Activated CD4-positive, alpha-beta memory T cell treated with anti-CD3 and anti-CD28 coated beads, Interleukin-2, amount 10 ng/mL, durations not matched to agents 7 days and 5 days (primary cell): ENCODE measurements at places on chromosomes 7 and 10.

GRCh38 chr10:6119962-6120361 is 31.1 kb downstream of the RBM17 start:
- peaks cover 19% of the 10 kb centered on the region for H3K36me3 ChIP-seq
- H3K4me3 ChIP-seq = no peak overlapping the region
- H3K27me3 ChIP-seq = no peaks in the 10 kb centered on the region
- no peak for DNase-seq

GRCh38 chr7:112788778-112789343 is 1.3 kb downstream of the TMEM168 start:
- H3K27ac ChIP-seq = peak overlapping the region; percentile 85
- no peak for DNase-seq
- H3K27me3 ChIP-seq = no peaks in the 10 kb centered on the region
- peak overlapping the region; percentile 95 for H3K4me3 ChIP-seq

DNA sequence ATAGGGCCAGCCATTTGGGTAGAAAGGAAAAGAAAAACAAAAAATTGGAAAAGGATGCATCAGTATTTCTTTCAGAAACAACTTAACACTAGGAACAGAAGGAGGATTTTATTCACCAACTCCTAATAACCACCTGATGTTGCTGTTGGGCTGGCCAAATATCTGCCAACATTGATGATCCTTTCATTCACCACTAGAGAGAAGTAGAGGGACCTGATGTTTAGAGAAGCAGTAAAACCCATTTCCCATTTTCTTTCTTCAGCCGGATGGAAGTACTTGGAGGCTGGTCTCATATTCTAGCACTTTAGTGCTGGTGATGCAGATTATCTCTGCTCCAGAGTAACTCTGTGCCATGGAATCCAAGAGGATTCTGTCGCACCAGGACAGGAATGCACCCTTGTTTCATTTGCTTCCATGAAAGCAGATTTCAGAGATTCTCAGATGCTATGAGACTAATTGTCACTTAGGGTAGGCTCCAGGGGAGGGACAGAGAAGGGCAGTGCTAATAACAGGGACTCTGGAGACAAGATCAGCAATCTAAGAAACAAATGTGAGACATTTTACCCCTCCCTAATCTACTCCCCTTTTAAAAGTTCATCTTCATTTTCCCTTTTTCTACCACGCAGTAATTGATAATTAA is 3.1 kb downstream of the KLLN start:
- H3K27me3 ChIP-seq = no peaks in the 10 kb centered on the region
- no peak overlapping the region for H3K27ac ChIP-seq
- DNase-seq = peak; percentile 23
- peaks cover 25% of the 10 kb centered on the region for H3K4me1 ChIP-seq
- H3K4me3 ChIP-seq = peak overlapping the region; percentile 7
- H3K36me3 ChIP-seq = peaks cover 17% of the 10 kb centered on the region

DNA sequence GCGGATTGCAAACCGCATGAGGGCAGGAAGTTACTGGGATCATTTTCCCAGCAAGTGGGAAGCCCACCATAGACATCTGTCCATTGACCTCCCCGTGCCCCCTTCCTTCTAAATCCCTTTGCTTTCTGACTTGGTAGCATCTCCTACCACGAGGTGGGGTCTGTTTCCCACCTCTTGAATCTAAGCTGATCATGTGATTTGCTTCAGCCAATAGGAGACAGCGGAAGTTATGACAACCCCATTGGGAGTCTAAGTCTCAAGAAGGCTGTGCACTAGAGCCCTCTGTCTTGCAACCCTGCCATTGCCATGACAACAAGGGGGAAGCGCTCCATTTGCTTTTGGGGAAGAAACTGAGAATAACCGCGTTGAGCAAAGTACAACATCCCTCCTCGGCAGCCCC is 39.2 kb upstream of the CARD11 start:
- H3K36me3 ChIP-seq = peaks cover 14% of the 10 kb centered on the region
- H3K4me3 ChIP-seq = no peak overlapping the region
- no peak overlapping the region for H3K27ac ChIP-seq
- no peaks in the 10 kb centered on the region for H3K27me3 ChIP-seq
- DNase-seq = no peak

DNA sequence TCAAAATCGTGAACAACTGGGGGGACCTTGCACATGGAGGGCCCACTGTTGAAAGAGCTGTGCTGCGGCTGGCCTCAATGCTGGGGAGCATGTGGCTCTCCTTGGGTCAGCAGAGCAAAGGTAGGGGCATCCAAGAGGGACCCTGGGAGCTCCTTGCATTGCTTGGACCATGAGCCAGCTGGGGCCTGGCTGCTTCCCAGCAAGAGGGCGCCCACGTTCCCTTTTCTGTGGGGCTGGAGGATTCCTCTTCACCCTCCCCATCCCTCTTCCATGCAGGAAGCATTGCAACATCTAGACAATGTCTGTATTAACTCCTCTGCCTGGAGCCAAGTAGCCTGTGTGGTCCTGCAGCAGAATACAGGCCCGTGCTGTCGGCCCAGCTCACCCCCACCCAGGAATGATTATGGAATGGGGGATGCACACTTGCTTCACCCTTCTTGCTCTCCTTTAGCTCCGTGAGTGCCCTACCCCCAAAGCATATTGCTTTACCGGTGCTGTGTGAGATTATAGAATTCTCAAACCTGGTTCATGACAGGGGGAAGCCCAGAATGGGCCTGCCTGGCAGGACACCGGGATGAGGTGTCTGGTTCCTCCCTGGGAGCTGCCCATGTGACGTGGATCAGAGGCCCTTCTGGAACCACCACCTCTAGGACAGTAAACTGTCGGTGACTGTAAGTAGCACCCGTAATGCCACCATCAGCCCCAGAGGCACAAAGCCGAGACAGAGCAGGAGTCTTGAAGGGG is 61.9 kb downstream of the SYPL1 start:
- H3K27ac ChIP-seq = no peak overlapping the region
- H3K4me3 ChIP-seq = no peak overlapping the region
- no peaks in the 10 kb centered on the region for H3K36me3 ChIP-seq
- peaks cover 28% of the 10 kb centered on the region for H3K27me3 ChIP-seq
- H3K4me1 ChIP-seq = no peaks in the 10 kb centered on the region
- no peak for DNase-seq

DNA sequence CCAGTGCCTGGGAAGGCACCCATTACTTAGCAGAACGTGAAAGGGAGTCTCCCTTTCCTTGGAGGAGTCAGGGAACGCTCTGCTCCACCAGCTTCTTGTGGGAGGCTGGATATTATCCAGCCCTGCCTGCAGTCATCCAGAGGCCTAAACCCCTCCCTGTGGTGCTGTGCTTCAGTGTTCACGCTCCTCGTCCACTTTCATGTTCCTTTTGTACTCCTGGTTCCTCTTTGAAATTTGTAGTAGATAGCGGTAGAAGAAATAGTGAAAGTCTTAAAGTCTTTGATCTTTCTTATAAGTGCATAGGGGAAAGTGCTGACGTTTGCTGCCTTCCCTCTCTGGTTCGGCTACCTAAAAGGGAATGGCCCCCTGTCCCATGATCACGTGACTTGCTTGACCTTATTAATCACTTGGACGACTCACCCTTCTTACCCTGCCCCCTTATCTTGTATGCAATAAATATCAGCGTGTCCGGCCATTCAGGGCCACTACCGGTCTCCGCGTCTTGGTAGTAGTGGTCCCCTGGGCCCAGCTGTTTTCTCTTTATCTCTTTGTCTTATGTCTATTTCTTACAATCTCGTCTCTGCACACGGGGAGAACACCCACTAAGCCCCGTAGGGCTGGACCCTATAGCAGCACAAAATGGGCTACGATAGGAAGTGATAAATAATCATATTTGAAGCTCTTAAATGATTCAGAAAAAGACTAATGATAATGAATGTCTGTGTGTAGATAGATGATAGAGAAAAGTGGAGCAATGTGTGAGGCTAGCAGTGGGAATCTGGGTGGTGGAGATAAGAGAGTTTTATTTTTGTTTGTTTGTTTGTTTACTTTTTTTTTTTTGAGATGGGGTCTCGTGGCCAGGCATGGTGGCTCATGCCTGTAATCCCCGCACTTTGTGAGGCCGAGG is 5.8 kb upstream of the ESYT2 start:
- peaks cover 15% of the 10 kb centered on the region for H3K4me1 ChIP-seq
- no peak overlapping the region for H3K27ac ChIP-seq
- H3K4me3 ChIP-seq = no peak overlapping the region
- DNase-seq = no peak
- H3K27me3 ChIP-seq = peaks cover 11% of the 10 kb centered on the region

- no peaks in the 10 kb centered on the region for H3K36me3 ChIP-seq
- H3K4me3 ChIP-seq = no peak overlapping the region
- H3K4me1 ChIP-seq = peaks cover 4% of the 10 kb centered on the region
- H3K27ac ChIP-seq = no peak overlapping the region
These were observed 39.3 kb upstream of the BNIP3 start for GRCh38 chr10:132021046-132021445.

DNA sequence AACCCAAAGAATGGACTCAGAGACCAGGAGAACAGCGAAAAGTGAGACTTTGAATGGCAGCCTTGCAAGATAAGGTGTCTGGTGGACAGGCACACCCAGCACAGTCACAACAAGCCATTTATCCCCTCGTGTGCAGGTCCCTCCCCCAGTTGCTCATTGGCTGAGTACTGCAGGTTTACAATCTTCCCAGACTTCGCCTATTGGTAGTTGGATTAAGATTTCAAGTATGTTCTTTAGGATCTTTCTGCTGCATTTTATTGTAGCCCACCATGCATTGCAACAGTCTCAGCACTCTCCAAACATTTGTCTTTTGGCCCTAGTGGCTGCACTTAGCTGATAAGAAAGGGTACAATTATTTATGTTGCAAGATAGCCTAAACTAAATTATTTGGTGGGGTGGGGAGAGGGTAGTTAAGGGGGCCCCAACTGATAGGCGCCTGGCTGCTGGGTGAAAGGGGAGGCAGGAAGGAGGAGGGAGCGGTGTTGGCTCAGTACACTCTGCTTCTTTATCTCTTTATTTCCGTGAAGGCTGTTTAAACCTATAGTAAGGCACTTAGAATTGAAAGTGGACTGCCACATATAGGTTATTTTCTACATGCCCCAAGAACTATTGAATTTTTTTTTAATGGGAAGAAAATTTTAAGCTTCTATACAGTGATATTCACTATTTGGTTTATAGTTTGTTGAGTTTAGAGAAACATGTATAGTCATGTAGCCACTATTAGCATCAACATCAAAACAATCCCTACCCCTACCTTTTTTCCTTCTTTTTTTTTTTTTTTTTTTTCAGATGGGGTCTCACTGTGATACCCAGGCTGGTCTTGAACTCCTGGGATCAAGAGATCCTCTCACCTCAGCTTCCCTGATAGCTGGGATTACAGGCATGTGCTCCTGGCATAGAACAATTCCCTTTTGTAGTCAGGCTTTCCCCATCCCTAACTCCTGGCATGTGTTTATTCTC is 54.2 kb downstream of the GUSB start:
- H3K27ac ChIP-seq = no peak overlapping the region
- no peaks in the 10 kb centered on the region for H3K4me1 ChIP-seq
- no peaks in the 10 kb centered on the region for H3K36me3 ChIP-seq

- DNase-seq = no peak
- H3K27me3 ChIP-seq = peaks cover 4% of the 10 kb centered on the region
- no peaks in the 10 kb centered on the region for H3K36me3 ChIP-seq
- H3K4me3 ChIP-seq = no peak overlapping the region
These were observed 331.4 kb downstream of the CCSER2 start for GRCh38 chr10:84659497-84660439.

DNA sequence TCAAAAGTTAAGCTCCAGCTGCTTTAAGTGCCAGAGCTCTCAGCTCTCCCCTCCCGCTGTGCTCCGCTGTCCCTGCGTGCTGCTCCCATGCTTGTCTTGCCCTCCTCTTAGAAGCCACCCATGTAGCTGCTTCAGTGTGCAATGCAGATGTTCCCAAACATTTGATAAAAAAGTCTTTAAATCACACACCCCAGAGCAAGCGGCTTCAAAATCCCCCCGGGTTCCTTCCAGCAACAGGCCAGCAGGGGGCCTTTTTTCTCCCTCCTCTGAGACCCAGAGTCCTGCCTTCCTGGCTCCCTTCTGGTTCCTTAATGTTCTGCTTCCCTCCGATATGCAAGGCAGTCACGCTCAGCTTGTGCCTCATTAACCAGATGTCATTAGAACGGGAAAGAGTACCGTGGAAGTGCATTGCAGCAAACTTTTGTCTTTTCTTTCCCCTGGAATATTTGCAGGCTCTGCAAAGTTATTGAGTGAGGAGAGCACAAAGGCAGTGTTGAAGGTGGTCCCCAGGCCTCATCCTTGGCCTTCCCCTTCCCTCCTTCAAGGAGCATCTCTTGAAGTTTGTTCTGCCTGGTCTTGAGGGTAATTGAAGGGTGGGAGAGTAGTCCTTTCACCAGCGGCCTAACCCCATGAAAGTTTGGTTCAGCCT is 25.5 kb downstream of the LDB3 start:
- no peaks in the 10 kb centered on the region for H3K36me3 ChIP-seq
- H3K4me3 ChIP-seq = no peak overlapping the region
- H3K27ac ChIP-seq = no peak overlapping the region
- DNase-seq = peak; percentile 38
- peaks cover 2% of the 10 kb centered on the region for H3K4me1 ChIP-seq

DNA sequence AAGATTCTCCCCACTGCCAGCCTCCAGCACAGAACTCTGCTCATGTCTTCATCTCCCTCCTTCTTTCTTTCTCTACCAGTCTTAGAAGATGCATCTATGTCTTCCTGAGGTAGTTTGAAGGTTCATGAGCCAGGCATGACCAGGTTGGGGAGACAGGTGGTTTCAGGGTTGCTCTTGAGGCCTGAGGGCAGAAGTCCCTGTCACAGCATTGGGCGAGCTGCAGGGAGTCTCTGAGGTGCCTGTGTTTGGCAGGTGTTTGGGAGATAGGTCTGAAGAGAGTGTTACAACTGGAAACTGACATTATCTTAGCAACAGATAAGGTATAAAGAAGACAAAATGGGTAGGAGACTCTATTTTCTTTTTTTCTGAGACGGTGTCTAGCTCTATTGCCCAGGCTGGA is 18.7 kb downstream of the PRSS2 start:
- peak overlapping the region; percentile 93 for H3K4me3 ChIP-seq
- H3K36me3 ChIP-seq = peaks cover 72% of the 10 kb centered on the region
- peaks cover 42% of the 10 kb centered on the region for H3K4me1 ChIP-seq
- H3K27ac ChIP-seq = peak overlapping the region; percentile 89

GRCh38 chr10:56927701-56928100 is 566.6 kb upstream of the ZWINT start:
- H3K27me3 ChIP-seq = no peaks in the 10 kb centered on the region
- H3K4me1 ChIP-seq = no peaks in the 10 kb centered on the region
- H3K27ac ChIP-seq = no peak overlapping the region
- no peaks in the 10 kb centered on the region for H3K36me3 ChIP-seq

DNA sequence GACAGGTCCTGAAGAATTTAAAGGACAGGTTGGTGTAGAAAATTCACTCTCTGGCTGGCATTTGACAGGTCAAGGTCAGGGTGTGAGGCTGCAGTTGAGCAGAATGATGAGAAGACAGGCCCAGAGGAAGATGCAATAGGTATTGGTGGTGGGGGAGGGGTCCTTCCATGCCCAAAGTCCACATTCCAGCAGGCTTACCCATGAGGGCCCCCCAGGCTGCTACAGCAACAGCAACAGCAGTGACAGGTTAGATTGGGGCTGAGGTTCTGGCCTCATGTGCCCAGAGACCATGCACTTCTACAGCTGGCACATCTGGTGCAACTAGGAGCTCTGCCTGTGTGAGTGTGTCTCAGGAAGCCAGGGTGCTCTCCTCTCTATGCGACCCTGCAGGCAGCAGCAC is 223.5 kb upstream of the GHITM start:
- H3K4me1 ChIP-seq = peaks cover 2% of the 10 kb centered on the region
- no peak overlapping the region for H3K4me3 ChIP-seq
- DNase-seq = no peak
